ENCODE measurements at places on chromosomes 13 and 19.

DNA sequence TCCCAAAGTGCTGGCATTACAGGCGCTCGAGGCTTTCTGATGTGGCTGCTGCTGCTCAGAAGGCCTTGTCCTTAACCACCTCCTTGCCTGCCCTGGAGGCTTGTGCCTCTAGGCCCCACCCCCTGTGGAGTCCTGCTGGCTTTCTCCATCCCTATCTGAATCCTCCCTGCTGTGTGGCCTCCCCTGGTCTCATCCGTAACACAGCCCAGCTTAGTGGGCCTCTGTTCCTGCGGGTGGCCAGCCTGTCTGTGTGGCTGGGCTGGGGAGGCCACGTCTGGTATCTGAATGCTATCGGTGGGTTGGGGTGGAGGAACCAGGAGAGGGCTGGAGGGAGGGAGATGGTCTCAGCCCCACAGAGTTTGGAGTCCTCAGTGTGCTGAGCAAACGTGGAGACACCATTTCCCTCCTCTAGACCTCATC, 4.7 kb downstream of the RPL28 start:
- no peak for DNase-seq

DNA sequence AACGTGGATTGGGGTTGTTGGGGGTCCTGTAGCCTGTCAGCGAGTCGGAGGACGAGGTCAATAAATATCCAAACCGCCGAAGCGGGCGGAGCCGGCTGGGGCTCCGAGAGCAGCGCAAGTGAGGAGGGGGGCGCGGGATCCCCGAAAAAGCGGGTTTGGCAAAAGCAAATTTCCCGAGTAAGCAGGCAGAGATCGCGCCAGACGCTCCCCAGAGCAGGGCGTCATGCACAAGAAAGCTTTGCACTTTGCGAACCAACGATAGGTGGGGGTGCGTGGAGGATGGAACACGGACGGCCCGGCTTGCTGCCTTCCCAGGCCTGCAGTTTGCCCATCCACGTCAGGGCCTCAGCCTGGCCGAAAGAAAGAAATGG, 754 bp upstream of the SIX5 start:
- DNase-seq: peak; percentile 53

GRCh38 chr13:59016250-59016649, 1147.5 kb downstream of the DIAPH3 start:
- no peak for DNase-seq

DNA sequence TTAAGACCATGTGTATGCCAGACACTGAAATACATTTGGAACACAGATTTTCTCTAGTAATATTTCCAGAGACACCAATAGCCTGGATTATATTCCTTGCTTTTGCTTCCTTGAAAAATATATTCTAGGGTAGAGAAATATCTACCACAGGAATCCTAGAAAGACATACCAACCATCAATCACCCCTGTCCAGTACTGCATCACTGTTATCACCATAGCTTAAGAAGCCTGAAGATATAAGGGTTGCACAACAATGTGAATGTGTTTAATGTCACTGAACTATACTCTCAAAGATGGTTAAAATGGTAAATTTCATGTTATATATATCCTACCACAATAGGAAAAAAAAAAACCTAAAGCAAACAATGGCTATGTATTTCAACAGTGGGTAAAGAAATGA, 163.6 kb downstream of the DIAPH3 start:
- DNase-seq: no peak

DNA sequence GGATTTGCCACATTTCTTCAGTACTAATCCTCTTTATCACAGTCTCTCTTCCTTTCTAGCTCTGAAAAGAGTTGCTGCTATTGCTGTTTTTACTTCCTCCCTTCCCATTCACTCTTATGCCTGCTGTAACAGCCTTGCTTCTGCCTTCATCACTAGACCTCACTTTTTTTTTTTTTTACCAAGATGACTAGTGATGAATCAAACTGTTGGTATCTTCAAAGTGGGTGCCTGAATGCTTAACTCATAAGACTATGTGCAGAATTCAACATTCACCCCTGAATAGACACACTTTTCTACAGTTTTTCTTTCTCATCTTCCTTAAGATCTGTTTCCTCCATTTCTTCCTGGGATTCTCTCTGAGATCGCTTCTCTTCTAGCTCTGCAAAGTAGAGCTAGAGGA, 217.2 kb upstream of the HTR2A start:
- DNase-seq: no peak

DNA sequence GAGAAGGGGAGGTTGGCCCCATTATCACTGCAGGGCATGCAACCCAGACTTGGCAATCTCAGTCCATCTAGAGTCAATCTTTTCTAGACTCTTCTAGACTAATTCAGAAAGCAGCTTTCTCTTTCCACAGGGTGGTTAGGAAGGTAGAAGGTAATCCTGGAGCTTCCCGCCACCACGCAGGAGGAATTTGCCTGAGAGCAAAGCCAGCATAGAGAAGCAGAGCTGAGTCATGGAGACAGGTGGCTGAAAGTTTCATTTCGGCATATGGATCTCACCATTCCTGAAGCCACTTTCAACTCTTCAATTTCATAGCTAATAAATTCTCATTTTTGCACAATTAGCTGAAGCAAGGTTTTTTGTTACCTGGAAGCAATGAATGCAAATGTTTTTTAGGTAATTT, 29.0 kb upstream of the FFAR2 start:
- no peak for DNase-seq

GRCh38 chr13:75092143-75092542, 389.8 kb downstream of the TBC1D4 start:
- no peak for DNase-seq

DNA sequence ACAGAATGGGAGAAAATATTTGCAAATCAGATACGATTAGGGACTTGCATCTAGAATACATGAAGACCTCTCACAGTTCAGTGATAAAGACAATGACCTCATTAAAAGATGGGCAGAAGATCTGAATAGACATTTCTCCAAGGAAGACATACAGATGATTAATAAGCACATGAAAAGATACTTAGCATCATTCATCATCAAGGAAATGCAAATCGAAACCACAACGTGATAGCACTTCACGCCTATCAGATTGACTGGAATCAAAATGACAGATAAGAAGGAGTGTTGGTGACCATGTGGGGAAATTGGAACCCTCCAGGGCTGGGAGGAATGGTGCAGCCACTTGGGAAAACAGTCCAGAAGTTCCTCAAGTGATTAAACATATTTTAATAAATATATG, 25.8 kb downstream of the CFAP97D2 start:
- DNase-seq: no peak

GRCh38 chr13:105135852-105136615, 1399.4 kb downstream of the EFNB2 start:
- no peak for DNase-seq

GRCh38 chr13:47036294-47037008, 139.6 kb upstream of the HTR2A start:
- no peak for DNase-seq

GRCh38 chr13:45398877-45399276, 19.3 kb downstream of the SLC25A30 start:
- peak; percentile 44 for DNase-seq

DNA sequence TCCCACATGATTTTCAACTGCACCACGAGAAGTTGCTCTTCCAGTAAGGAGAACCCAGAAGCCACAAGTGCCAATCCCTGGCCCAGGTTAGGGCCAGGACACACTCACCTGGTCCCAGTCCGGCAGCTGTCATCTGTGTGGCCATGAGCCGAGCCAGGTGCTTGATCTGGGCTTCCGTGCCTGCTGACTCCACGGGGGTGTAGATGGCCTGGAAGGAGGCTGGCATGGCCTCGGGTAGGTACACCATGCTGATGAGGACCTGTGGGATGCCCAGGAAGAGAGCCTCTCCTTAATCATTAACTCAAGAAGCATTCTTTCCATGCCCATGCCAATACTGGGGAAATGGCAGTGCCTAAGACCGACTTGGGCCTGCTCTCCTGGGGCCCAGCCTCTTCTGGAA, 19.9 kb upstream of the RSPH6A start:
- DNase-seq: no peak

- DNase-seq: no peak
Observed at GRCh38 chr19:13718733-13719132, 45.6 kb upstream of the MRI1 start.

- no peak for DNase-seq
Observed at GRCh38 chr13:31219909-31220598, 20.3 kb downstream of the B3GLCT start.

GRCh38 chr13:51453207-51453958, 547 bp upstream of the INTS6 start:
- peak; percentile 77 for DNase-seq

DNA sequence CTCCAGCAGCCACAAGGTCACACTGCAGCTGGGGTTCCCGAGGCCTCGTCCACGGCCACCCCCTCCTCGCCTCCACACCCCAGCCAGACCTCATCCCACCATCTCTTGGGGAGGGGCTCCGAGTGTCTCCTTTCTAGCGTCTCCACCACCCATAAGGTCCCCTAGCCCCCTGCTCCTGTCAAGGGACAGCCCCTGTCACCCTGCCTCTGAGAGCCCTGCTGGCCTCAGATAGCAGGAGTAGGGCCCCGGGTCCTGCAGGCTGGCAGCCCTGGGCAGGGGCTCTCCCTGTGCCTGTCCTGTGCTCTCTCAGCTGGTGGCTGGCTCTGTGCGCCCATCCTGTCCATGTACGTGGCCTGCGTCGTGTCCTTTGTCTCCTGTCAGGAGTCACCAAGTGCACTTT, 17.0 kb downstream of the COMP start:
- DNase-seq: no peak

- DNase-seq: no peak
Observed at GRCh38 chr13:74576420-74576819, 442.2 kb upstream of the KLF12 start.

GRCh38 chr13:30862707-30863106, 43.4 kb upstream of the MEDAG start:
- no peak for DNase-seq

DNA sequence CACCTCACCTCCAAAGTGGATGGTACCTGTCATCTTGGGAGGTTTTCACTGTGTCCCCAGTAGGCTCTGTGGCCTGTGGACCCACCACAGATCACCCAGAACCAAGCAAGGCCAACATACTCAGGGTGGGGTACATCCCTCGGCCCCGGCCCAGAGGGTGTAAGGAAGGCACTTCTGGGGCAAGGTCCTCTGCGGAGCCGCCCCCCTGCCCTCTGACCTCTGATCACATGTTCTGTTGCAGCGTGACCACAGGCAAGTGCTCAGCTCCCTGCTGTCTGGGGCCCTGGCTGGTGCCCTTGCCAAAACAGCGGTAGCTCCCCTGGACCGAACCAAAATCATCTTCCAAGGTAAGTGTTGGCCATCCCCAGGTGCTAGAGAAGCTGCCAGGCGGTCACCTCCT, 36.7 kb downstream of the TMEM161A start:
- no peak for DNase-seq

DNA sequence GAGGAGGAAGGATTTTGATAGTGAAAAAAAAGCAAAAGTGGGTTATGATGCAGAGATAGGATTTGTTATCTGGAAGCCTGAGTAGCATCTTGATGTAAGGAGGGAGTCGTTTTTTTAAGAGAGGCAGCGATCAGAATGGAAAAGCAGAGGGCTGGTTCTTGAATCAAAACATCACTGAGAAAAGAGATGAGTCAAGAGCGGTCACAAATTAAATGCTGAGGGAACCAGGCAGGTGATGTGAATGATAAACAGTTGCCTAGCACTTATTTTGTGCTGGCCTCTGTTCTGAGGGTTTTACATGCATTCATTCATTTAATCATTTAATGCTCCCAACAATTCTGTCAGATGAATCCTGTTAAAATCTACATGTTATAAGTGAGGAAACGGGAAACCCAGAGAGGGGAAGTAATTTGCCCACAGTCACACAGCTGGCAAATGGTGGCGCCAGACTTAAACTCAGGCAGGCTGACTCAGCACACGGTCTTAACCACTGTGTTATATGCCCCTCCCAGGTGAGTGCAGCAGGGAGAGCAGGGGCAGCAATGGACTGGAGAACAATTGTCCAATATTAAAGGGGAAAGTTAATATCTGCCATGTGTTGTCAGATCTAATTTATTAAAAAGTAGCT, 21.4 kb downstream of the SIGLECL1 start:
- no peak for DNase-seq

- no peak for DNase-seq
Observed at GRCh38 chr13:112586334-112586960, 1.5 kb downstream of the TUBGCP3 start.

DNA sequence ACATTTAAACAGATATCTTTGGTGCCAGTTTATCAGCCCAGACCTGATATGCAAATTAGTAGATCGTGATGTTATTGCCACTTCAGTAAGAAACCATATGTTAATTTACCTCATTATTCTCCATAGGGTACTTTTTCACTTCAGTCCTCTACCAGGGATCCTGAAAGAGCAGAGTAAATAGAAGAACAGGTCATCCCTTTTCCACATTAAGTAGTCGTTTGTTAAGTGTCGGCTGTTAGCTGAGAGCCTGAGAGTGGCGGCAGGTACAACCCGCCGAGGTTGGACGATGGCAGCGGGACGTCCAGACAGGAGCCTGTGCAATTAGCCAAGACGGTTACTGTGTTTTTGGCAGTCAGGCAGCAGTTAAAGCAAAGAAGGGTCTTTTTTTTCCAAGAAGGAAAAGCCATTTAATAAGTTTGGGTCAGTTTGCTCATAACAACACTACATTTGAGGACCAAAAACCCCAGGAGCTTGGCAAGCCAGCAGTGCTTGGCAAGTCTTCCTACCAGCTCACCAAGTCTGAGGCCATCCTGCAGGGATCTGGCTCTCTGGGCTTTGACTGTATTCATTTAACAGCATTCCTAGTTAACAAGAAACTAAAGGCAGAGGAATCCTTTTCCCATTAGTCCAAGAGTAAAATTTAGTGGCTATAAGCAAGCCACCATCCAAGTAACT, 231.8 kb downstream of the SHISA2 start:
- no peak for DNase-seq

GRCh38 chr13:107477772-107478379, 737.5 kb downstream of the LIG4 start:
- DNase-seq: no peak

DNA sequence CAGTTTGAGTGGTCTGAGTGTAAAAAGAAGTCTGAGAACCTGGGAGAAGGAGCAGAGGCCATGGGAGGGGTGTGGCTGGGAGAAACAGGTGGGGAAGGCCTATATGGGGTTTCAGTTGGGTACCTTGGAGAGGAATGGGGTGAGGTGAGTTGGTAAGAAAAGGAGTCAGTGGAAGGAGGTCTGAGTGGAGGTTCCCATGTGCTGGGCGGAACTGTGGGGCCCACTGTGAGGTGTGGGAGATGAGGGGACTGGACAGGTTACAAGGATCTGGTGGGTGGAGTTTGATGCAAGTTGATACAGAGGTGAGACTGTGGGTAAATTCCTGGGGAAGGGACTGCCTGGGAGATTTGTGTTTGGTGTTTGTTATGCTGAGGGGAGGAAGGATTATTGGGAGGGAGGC, 2.1 kb downstream of the ZNF574 start:
- no peak for DNase-seq
